ENCODE measurements at places on chromosomes 11 and 22.

GRCh38 chr22:19708321-19709011 is 5.8 kb upstream of the SEPTIN5 start:
- no peak for DNase-seq

- DNase-seq, result no peak
These were observed 47.5 kb downstream of the IGLL5 start for GRCh38 chr22:22935056-22935545.

GRCh38 chr11:30016588-30017363 is at the start of gene KCNA4:
Gene KCNA4 (minus strand): TSS chr11:30017030. CDS start chr11:30012678, 4,352 bp downstream.
- DNase-seq, result no peak

DNA sequence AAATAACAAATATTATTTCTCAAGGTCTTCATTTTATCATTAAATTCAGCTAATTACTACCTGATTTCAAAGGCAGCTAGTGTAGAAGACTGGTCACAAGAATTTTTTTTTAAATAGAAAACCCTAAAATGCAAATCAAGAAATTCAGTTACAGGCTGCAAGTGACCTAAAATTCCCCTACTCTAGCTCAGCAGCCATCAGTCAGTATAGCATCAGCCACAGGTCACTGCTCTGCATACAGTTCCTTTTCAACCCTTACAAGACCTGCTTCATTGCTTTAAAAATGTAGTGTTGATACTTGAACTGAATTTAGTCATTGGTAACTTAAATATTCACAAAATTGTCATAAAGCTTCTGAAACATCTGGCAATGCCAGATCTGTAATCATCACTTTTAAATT is 9.5 kb upstream of the B3GNT6 start:
- DNase-seq, result no peak

GRCh38 chr11:103497268-103497667 is 388.0 kb downstream of the DYNC2H1 start:
- DNase-seq, result no peak

DNA sequence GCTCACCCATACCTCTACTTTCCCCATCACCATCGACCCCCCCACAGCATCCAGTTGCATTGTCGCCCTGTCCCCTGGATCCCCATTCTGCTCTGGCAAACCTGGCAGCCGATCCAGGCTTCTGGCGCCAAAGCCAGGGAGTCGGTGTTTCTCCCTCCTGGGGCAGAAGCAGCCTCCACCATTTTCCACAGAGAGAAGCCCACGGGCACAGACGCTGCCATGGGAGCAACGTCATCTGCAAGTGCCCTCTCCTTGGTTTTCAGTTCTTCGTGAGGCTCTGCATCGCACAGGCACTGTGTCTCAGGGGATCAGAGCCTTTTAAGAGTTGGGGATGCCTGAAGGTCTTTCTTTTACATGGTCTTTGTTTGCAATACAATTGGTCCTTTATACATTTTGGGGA is 2.3 kb downstream of the YPEL4 start:
- no peak for DNase-seq

- no peak for DNase-seq
These were observed 34.5 kb upstream of the SEZ6L start for GRCh38 chr22:26134654-26135330.

- no peak for DNase-seq
These were observed 16.8 kb upstream of the B4GALNT4 start for GRCh38 chr11:352456-353031.

Data from NCI-H2227 treated with DMSO at 0.1 percent for 48 hours (cell line).